ENCODE measurements at places on chromosomes 1 and 21.

GRCh38 chr1:113983391-113983790, 4.1 kb downstream of the OLFML3 start:
- no peak for DNase-seq

DNA sequence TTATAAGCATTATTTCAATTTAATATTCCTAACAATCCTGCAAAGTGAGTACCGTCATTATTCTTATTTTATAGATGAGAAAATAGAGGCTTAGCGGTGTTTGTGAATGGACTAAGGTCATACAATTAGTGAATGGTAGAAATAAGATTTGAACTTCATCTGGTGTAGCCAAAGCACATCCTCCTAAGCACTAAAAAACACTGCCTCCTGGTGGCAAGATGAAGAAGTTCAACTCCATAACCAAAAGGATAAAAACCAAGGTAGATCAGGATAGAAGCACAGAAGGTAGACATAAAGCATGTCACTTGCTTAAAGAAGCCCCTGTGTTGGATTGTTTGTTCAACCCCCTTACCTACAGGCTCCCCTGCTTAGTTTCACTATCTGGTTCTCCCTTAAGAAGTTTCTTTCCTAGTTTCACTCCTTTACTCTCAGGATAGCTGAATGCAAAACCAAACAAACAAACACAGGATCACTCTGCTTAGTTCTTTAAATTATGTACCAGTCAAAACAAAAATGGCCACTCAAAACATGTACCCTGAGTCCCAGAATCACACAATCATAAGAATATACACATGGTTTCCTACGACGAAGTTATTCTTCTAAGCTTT, 12.7 kb upstream of the AIM2 start:
- DNase-seq, result peak; percentile 35

GRCh38 chr1:228000836-228001563, 5.8 kb upstream of the WNT3A start:
- DNase-seq, result no peak

GRCh38 chr1:26408604-26409003, 2.0 kb upstream of the LIN28A start:
- peak; percentile 81 for DNase-seq

- no peak for DNase-seq
These were observed 8.3 kb downstream of the ACTRT2 start for GRCh38 chr1:3029481-3029961.

GRCh38 chr1:226903819-226904716, 33.7 kb downstream of the PSEN2 start:
- DNase-seq, result no peak

GRCh38 chr1:164058198-164058597, 500.8 kb upstream of the PBX1 start:
- no peak for DNase-seq

- no peak for DNase-seq
These were observed 6.4 kb downstream of the BCAR3 start for GRCh38 chr1:93675271-93675670.

DNA sequence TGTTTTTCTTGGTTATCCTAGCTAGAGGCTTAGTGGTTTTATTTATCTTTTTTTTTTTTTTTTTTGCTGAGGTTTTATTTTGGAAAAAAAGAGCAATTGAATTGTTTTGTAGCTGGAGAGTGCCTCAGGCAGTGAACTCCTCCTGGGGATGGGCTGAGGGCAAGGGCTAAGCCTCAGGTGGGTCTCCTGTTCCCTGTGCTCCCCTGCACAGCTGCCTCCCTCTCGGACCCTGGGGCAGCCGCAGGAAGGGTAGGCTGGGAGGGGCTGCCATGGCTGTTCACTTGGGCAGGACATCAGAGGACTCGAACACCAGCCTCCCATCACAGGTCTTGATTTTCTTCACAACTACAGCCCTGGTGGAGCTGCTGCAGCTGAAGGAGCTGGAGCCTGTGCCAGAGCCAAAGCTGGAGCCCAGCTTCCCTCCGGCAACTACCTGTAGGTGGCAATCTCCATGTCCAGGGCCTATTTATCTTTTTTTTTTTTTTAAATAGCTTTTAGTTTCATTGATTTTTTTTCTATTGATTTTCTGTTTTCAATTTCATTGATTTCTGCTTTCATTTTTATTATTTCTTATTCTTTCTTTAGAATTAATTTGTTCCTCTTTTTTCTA, 28.9 kb downstream of the LEPR start:
- no peak for DNase-seq

- DNase-seq, result peak; percentile 42
These were observed 63.3 kb upstream of the LRRC8D start for GRCh38 chr1:89757532-89757931.

GRCh38 chr1:174204697-174205308, 45.5 kb downstream of the RABGAP1L start:
- DNase-seq, result no peak

GRCh38 chr21:28138272-28138671, 854.4 kb downstream of the LTN1 start:
- no peak for DNase-seq

DNA sequence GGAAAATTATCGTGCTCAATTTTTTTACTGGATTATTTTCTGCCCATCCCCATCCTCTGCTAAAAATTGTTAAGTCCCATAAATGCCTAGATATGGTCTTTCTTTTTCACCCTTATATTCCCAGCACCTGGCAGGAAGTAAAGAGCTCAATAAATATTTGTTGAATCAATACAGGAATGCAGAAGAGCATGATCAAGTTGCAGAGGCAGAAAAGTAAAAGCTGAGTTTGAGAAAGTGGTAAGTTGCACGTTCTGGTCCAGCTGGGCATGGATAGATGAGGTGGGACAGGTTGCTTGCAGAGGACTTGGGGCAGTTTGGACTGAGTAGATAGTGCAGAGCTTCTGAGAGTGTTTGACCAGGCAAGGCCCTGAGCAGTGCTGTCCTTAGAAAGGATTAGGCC, 40.1 kb downstream of the ZNF281 start:
- DNase-seq, result no peak

GRCh38 chr1:223358826-223359225, 5.2 kb downstream of the SUSD4 start:
- DNase-seq, result no peak

- no peak for DNase-seq
These were observed 27.2 kb downstream of the DYRK1A start for GRCh38 chr21:37393786-37394185.

- no peak for DNase-seq
These were observed 2.6 kb downstream of the CAPN8 start for GRCh38 chr1:223662943-223663342.

DNA sequence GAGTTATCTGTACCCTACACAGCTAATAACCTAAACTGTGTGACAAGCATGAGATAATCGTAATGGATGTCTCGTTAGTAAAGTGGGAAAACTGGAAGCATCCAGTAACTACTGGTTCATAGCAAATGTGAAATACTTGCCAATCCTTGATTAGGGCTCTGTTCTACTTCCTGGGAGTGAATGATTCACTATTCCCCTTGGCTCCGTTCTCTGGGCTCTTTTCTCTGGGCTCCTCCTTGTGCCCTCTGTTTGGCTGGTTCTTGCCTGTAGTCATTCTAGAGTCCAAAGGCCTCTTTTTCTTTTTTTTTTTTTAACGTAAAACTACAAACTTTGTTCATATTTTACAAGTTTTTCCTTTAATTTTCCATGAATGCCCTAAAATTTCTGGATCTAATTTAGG, 465.8 kb upstream of the PLXNA2 start:
- no peak for DNase-seq

- DNase-seq, result no peak
These were observed 13.7 kb upstream of the TTC4 start for GRCh38 chr1:54701996-54702395.

DNA sequence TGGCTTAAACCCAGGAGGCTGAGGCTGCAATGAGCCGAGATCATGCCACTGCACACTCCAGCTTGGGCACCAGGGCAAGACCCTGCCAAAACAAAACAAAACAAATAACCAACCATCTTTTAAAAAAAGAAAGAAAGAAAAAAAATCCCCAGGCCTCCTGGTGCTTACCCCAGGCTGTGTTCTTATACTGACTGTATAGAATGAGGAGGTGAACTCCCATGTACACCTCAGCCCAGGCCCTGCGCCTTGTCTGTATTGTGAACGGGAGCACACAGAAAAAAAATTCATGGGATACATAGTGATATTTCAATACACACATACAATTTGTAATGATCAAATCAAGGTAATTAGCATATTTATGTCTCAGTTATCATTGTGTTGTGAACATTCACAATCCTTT, 14.1 kb downstream of the RPL5 start:
- DNase-seq, result no peak

DNA sequence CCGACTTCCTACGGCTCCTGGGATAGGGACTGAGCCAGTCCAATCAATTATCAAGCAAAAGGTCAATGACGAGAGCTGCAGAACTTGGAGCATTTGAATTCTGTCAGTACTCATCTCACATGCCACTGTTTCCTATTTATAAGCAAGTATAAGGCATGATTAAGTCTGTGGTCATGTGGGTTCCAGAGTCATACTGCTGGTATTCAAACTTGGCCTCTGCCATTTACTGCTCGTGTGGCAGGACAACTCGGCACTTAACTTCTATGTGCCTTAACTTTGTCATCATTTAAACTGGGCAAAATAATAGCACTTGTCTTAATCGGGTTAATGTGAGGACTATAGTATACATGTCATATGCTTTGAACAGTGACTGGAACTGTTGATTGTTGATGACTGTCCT, 44.9 kb upstream of the TNFSF18 start:
- no peak for DNase-seq

GRCh38 chr1:75265792-75266191, 131.6 kb downstream of the LHX8 start:
- peak; percentile 21 for DNase-seq

GRCh38 chr1:31798433-31799195, 17.2 kb downstream of the SPOCD1 start:
- DNase-seq, result no peak

GRCh38 chr1:156740237-156740740, 599 bp downstream of the MRPL24 start:
- DNase-seq, result no peak

DNA sequence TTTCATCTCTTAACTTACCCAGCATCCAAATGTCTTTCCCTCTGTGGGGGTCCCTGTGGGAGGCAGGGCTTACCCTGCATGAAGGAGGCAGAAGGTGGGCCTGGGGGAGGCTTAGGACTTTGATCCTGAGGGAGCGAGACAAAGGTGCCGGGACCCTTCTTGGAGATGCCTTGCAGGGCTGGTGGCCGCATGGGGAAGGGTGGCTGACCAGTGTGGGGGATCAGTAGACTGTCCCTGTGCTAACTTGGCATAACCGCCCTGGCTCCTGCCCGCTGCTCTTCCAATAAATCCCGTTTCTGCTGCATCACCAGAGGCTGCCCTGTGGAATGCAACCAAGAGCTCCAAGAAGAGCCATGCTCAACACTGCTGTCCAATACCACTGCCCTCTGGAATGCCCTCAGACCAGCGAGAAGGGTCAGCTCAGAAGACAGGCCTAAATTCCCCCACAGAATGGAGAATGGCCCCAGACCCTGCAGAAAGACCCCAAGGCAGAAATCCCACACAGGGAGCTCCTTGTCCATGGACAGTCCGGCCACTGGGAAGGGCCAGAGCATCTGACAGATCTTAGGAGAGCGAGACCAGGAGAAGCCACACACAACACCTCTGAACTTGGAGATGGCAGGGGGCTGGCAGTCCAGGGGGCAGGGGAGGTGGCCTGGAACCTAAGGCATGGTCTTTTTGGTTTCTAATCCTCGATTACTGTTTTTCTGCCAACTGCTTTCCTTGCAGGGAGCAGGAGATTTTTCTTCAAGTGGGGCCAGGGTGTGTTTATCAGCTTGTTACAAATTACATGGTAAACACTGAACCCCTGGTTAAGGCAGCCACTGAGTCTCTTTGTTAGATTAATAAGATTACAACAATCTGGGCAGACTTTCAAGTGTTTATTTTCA, 46.7 kb upstream of the DMRTB1 start:
- DNase-seq, result no peak

DNA sequence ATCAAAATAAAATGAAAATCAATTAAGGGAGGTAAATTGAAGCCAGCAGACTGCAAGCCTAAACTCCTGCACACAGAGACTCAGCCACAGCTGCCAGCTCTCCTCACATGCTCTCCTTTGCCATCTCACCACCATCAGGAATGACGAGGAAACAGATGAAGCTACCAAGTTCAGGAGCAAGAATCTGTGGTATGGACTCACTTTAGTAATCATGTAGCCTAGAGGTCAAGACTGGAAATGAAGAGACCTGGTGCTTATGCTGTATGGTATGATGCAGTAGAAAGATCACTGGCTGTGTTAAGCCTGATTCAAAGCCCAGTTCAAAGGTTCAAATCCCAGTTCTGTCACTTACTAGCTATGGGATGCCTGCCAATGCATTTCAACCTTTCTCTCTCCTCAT, 78.9 kb upstream of the CAMK1G start:
- DNase-seq, result no peak

DNA sequence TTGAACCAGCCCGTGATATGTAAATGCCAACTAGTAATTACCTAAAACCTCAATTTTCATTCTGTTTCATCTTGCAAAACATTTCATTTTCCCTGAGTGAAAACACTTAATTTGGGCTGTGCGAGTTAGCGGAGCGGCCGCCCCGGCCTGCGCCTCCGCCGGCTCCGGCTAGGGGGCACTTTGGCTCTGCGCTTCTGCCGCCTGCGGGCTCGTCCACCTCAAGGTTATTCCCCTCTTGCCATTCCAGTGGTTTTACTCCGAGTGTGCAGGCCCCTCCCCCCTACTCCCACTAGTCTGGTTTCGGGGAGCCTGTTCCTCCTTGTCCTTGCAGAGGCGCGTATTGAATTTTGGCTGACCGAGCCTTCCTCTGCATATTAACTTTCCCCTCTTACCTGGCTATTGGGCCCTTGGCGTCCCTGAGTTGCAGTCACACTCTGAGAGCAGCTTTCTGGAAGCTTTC, 55.6 kb downstream of the PEX14 start:
- DNase-seq, result no peak

- DNase-seq, result no peak
These were observed 488.4 kb upstream of the ADGRL2 start for GRCh38 chr1:81312272-81312754.

DNA sequence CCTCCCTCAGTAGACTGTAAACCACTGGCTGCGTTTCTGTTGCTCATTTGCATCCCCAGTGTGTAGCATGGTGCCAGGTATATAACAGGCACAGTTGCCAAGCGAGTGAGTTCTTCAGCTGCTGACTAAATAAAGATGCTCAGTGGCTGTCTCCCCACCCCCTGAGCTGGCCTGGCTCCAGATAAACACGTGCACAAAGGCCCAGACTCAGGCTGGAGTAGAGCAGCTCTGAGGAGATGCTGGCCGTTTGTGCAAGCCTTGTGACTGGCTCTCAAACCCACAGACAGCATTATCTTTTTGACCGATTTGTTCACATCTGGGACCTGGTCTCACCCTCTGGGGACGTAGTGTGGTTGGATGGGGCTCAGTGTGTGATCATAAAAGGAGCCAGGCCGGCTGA, 7.1 kb downstream of the CHRNB2 start:
- DNase-seq, result no peak

GRCh38 chr1:106705971-106706370, 350.5 kb upstream of the PRMT6 start:
- DNase-seq, result no peak

GRCh38 chr21:22585558-22585957, 1587.3 kb downstream of the NCAM2 start:
- no peak for DNase-seq

GRCh38 chr1:62093261-62093660, 101.4 kb upstream of the L1TD1 start:
- no peak for DNase-seq

- no peak for DNase-seq
These were observed 1522.3 kb upstream of the TPTE start for GRCh38 chr21:8998946-8999681.

Data from GM20000 (cell line).